Activated T-helper 9 cell treated with anti-CD3 and anti-CD28 coated beads, Interleukin-2, amount 50 U/mL, for 16 hours (primary cell): ENCODE measurements at places on chromosomes 3 and 15.

DNA sequence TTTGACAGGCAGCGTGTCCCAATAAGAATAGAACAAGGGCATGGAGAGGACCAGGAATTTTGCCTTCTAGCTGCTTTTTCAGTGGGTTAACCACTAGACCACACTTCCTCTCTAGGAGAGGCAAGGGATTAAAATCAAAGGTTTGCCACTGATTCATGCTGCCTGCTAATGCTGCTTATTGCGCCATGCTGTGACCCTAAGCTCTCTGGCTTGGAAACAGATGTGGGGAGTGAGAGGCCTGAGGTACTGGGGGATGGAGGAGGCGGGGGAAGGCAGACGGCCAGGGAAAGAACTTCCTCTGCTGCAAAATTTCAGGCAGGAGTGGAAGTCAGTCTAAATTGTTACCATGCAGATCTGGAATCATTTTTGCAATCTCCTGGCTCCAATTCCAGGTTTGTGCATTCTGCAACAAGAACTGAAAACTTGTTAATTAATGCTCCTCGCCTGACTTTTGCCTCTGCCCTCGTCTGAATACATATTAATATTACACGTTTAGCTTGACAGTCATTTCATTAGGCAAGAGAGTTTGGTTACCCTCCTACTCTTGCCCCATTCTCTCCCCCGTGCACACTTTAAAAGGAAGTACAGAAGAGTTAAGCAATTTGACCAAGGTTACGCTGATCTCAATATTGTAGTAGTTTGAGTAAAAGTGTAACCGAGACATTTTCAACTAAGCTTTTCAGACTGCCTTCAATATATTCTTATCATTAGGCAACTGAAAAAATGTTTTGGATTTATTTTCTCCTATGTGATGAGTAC is 121.7 kb upstream of the SPRED1 start:
- no peak for DNase-seq

- DNase-seq: no peak
Observed at GRCh38 chr3:178078953-178079352, 457.3 kb upstream of the KCNMB2 start.

DNA sequence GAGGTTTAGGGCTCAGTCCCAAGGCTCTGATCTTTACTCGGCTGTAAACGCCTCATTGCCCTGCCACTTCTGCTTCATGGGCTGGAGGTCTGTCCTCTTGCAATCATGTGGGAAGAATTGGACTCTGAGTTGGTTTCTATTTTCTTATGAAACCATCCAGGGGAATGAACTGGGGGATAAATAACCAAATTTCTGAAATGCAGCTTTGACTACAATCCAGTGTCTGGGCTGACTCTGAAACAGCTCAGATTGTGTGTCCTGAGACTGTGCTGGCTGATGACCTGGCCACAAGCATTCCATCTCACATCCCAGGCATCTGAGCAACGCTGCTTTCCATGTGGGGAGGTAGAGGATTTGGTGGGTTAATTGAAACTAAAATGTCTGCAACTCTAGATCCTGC is 71.0 kb upstream of the GALNT15 start:
- DNase-seq: no peak

GRCh38 chr15:70299931-70300869 is 202.5 kb upstream of the TLE3 start:
- DNase-seq: peak; percentile 69

DNA sequence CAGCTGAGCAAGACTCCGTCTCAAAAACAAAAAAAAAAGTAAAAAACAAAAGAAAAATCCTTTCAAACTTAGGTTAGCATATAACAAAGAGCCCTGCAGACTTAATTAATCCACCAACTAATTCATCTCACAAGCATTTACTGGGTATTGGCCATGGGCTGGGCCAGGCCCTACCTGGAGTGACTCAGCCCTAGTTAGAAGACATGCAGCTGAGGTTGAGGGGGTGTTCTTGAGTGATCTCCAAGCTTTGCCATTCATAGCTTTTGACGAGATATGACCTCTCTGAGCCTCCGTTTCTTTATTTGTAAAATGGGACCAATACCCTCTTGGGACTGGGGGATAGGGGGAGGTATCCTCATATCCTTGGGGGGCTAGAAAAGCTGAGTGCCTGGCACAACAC is 7.8 kb downstream of the FBXL22 start:
- no peak for DNase-seq

GRCh38 chr3:177201700-177202397 is 4.6 kb upstream of the TBL1XR1 start:
- peak; percentile 29 for DNase-seq

DNA sequence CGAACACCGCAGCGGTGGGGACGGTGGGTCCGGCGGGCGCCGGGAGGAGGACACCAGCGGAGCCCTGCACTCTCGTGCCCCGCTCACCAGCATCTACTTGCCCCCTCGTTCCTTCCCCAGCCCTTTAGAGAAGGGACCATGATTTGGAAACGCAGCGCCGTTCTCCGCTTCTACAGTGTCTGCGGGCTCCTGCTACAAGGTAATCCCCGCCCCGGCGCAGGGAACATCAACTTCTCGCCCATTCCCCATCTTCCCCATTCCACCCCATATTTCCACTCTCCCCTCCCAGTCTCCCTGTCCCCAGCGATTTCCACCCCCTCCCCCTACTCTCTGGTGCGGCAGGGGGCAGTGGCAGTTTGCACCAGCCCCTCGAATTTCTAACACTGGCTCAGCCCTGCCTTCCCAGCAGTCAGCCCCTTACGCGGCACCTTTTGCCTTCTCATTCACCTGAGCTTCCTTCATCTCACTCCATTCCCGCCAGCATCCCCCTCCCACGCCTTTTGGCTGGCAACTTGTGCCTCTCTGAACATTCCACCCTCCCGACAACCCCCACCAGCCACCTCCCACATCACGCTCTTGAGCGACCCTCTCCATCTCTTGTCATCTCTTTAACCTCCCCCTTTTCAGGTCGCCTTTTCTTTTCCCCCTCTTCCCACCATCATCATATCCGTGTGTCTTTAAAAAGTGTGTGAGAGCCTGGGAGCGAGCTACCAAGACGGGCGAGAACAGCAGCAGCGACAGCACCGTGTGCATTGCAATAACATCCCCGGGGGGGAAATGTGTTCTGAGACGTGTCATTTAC is 882 bp downstream of the CADM2 start:
- DNase-seq: no peak

- DNase-seq: no peak
Observed at GRCh38 chr3:76438971-76439370, 600.9 kb upstream of the ROBO2 start.

GRCh38 chr15:85004550-85004949 is 22.9 kb downstream of the PDE8A start:
- DNase-seq: no peak

- no peak for DNase-seq
Observed at GRCh38 chr15:71526060-71526820, 284.1 kb upstream of the NR2E3 start.

- DNase-seq: no peak
Observed at GRCh38 chr15:96363707-96364106, 33.2 kb downstream of the NR2F2 start.

GRCh38 chr15:75590239-75590638 is 11.1 kb upstream of the PTPN9 start:
- DNase-seq: no peak

DNA sequence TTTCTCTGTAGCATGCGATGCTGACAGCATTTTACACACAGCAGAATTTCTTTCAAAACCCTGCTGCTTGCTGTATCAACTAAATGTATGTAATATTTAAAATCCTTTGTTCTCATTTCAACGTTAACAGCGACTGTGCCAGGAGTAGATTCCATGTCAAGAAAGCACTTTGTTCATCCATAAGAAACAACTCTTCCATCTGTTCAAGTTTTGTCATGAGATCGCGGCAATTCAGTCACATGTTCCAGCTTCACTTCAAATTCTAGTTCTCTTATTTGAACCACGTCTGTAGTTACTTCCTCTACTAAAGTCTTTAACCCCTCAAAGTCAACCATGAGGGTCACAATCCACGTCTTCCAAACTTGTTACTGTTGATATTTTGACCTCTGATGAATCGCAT is 50.6 kb downstream of the SMARCC1 start:
- DNase-seq: no peak

GRCh38 chr3:177314897-177315296 is 117.6 kb upstream of the TBL1XR1 start:
- no peak for DNase-seq

DNA sequence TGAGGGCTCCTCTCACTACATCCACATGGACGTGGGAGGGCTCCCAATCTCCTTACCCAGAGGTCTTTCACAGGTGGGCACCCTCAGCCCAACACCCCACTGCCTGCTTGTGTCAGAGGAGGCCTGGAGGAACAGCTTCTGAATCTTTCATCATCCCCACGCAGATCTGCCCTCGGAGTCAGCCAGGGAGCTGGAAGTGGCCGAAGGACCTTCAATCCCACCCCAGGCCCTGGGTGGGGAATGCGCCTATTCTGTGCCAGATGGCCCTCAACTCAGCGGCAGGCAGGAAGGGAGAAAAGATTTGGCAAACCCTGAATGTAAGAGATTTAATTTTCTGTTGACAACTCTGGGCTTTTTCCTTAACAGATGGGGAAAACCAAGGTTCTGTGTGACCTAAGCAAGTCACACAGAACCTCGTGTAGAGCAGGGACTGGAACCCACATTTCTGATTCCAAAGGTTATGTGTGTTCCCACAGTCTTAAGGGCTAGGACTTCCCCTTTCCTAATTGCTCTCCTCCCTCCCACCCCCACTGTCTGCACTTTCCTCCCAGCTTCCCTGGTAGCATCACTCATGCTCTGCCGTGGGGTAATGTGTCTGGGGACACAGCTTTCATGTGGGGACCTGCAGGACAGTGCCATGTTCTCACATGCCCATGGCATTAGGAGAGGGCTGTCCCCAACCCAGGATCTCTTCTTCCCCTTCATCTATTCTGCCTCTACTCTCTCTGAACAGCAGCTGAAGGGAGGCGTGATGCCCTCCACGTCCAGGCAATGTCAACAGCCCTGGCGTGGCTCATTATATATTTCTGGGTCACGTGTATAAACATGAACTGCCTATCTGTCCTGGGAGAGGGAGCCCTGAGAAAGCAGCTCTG is 98.1 kb downstream of the SEMA5B start:
- DNase-seq: no peak

- no peak for DNase-seq
Observed at GRCh38 chr3:38396239-38396638, 49.7 kb downstream of the XYLB start.

GRCh38 chr15:98548139-98548971 is 100.0 kb upstream of the IGF1R start:
- no peak for DNase-seq

DNA sequence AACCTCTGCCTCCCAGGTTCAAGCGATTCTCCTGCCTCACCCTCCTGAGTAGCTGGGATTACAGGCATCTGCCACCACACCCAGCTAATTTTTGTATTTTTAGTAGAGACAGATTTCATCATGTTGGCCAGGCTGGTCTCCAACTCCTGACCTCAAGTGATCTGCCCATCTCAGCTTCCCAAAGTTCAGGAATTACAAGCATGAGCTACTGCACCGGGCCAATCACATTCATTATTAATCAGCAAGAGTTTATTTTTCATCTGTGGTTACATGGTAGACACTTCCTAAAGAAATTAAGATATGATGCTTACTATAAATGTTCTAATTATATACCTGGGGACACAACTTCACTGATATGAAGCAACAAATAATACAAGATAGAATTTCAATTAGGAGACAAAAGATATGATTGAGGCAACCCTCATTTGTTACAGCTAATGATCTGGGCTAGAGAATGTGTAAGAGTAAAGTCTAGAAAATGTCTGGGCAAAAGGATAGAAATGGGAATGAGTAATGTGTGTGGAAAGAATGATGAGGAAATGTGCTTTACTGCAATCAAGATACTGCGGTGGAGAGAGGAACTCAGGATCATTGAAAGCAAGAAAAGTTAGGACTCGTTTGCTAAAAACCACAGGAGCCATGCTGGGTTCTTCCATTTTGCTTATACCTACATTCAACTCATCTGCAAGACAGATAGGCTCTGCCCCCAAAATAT is 366.8 kb downstream of the ZIC1 start:
- no peak for DNase-seq

GRCh38 chr15:89756897-89757296 is 5.8 kb upstream of the MESP1 start:
- DNase-seq: no peak

DNA sequence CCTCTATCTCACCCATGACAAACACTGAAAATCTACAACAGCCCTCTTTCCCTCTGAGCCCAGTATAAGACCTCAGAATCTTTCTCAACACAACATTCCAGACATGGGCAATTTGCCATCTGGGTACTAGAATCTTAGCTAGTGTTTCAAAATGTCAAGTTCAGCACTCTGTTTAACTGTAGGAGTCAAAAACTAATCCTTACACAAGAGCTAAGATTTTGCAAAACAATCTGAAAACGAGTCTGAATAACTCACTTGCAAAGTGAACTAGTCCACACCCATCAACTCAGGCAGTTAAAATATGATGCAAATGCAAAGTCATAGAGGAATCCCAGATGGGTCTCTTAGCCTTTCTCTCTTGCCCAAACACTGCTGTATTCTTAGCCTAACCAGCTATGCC is 67.8 kb downstream of the GPR176 start:
- DNase-seq: no peak

- no peak for DNase-seq
Observed at GRCh38 chr3:157429708-157430107, 6.9 kb upstream of the PTX3 start.

- no peak for DNase-seq
Observed at GRCh38 chr15:66842710-66843441, 140.8 kb downstream of the SMAD6 start.
